ENCODE measurements at places on chromosomes 3 and 15.

DNA sequence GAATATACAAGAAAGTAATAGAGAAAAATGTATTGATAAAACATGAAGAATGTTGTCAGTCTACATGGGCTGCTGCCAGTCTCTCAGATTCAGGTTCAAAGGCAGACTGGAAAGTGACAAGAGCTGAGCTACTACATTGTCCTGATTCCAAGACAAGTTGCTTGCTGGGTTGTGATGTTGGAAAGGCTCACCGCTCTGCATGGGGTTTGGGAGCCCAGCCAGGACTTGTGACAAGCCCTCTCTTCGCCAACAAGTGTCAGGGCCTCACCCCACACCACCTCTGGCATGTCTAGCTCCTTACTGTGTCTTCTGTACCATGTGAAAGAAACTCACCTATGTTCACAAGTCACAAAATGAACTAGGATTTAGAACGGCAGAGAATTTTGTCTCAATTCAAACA lies 43.0 kb upstream of the SH3GL3 start:
- H3K27ac ChIP-seq, result no peak overlapping the region
- no peak overlapping the region for H3K4me3 ChIP-seq
- DNase-seq, result no peak
- peaks cover 2% of the 10 kb centered on the region for H3K27me3 ChIP-seq
- no peaks in the 10 kb centered on the region for H3K36me3 ChIP-seq
- no peaks in the 10 kb centered on the region for H3K4me1 ChIP-seq

DNA sequence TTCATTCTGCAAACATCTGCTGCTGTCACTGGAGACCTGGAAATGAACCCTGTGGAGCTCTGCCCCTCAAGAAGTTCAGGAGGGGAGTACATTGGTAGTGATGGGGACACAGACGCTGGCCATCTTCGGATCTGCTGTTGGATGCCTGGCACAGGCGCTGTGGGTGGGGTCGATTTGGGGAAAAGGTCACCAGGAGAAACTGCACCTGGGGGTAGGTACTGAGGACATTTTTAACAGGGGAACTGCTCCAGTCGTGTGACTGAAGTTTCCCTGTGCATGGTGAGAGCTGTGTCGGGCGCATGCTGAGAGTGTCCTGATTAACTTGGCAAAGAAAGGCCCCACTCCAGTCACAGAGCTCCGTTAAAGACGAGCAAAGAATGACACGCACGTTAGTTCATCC lies 3.4 kb downstream of the UROC1 start:
- H3K4me1 ChIP-seq, result no peaks in the 10 kb centered on the region
- no peak for DNase-seq
- H3K27me3 ChIP-seq, result no peaks in the 10 kb centered on the region
- no peaks in the 10 kb centered on the region for H3K36me3 ChIP-seq
- no peak overlapping the region for H3K27ac ChIP-seq
- H3K4me3 ChIP-seq, result no peak overlapping the region

DNA sequence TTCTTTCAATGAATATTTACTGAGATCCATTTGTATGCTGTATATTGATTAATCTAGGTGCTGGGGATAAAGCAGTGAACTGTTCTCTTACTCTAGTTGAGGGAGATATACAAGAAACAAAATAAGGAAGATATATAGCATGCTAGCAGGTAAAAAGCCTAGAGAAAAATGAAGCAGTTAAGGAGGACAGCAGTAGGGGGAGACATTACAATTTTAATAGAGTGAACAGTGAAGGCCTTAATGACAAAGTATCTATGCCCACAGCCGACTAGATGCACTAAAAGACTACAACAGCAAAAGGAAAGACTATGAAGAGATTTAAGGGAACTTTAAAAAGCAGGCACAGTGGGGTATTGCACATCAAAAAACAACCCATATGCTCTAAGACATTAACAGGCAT lies 81.4 kb downstream of the XRN1 start:
- no peaks in the 10 kb centered on the region for H3K4me1 ChIP-seq
- H3K36me3 ChIP-seq, result peaks cover 24% of the 10 kb centered on the region
- DNase-seq, result no peak
- H3K4me3 ChIP-seq, result no peak overlapping the region

GRCh38 chr3:78799681-78800080 lies 968.1 kb downstream of the ROBO1 start:
- H3K4me3 ChIP-seq, result no peak overlapping the region
- H3K4me1 ChIP-seq, result peaks cover 41% of the 10 kb centered on the region
- no peaks in the 10 kb centered on the region for H3K36me3 ChIP-seq

- no peak for DNase-seq
- peaks cover 2% of the 10 kb centered on the region for H3K27me3 ChIP-seq
- H3K4me1 ChIP-seq, result peaks cover 27% of the 10 kb centered on the region
- H3K4me3 ChIP-seq, result no peak overlapping the region
These were observed 19.0 kb downstream of the XYLB start for GRCh38 chr3:38365469-38366062.

GRCh38 chr15:67531379-67531914 lies 10.5 kb downstream of the C15orf61 start:
- DNase-seq, result no peak
- H3K27me3 ChIP-seq, result no peaks in the 10 kb centered on the region
- no peak overlapping the region for H3K4me3 ChIP-seq
- H3K27ac ChIP-seq, result no peak overlapping the region
- H3K4me1 ChIP-seq, result no peaks in the 10 kb centered on the region

DNA sequence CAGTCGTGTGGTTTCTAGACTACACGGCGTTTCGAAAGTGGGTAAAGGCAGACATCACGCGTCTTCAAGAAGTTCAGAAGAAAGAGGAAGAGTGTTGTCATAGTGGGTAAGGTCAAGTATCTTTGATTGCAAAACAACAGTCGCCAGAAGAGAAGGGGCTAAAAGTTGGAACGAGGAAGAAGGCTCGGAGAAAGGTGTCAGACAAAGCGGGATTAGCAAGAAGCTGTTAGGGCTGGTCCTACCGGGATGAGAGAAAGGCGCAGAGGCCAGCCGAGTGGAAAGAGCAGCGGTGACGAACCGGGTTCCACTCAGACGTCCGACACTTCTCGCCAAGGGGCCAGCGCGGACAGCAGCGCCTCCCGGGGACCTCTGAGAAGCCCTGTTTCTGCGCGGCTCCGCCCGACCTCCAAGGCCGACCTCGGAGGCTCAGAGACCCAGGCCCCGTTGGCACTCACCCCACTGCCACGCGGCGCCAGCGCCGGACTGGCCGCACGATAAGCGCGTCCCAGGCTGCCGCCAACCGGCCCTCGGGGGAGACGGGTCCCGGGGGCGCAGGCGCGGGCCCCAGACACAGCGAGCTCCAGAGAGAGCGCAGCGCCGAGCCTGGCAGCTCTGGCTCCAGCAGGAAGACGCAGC lies 436 bp downstream of the ADPGK start:
- peaks cover 1% of the 10 kb centered on the region for H3K27me3 ChIP-seq
- H3K27ac ChIP-seq, result peak overlapping the region; percentile 39
- H3K4me1 ChIP-seq, result peaks cover 16% of the 10 kb centered on the region
- peak overlapping the region; percentile 97 for H3K4me3 ChIP-seq
- DNase-seq, result no peak

- H3K4me3 ChIP-seq, result peak within 1 kb of the TSS; percentile 99
- H3K27ac ChIP-seq, result peak within 1 kb of the TSS; percentile 100
- peaks cover 19% of the 10 kb centered on the region for H3K36me3 ChIP-seq
- H3K27me3 ChIP-seq, result peaks cover 10% of the 10 kb centered on the region
- peak; percentile 88 for DNase-seq
These were observed at the start of gene RPL22L1 for GRCh38 chr3:170869645-170870593. TSS of gene RPL22L1 (minus strand) at chr3:170870195. CDS start at chr3:170870167, 28 bp downstream.

GRCh38 chr3:48478626-48479555 lies 25.1 kb downstream of the SHISA5 start:
- no peak overlapping the region for H3K27ac ChIP-seq
- no peak for DNase-seq
- H3K4me3 ChIP-seq, result peak overlapping the region; percentile 42
- peaks cover 4% of the 10 kb centered on the region for H3K27me3 ChIP-seq
- H3K36me3 ChIP-seq, result peaks cover 18% of the 10 kb centered on the region
- no peaks in the 10 kb centered on the region for H3K4me1 ChIP-seq

DNA sequence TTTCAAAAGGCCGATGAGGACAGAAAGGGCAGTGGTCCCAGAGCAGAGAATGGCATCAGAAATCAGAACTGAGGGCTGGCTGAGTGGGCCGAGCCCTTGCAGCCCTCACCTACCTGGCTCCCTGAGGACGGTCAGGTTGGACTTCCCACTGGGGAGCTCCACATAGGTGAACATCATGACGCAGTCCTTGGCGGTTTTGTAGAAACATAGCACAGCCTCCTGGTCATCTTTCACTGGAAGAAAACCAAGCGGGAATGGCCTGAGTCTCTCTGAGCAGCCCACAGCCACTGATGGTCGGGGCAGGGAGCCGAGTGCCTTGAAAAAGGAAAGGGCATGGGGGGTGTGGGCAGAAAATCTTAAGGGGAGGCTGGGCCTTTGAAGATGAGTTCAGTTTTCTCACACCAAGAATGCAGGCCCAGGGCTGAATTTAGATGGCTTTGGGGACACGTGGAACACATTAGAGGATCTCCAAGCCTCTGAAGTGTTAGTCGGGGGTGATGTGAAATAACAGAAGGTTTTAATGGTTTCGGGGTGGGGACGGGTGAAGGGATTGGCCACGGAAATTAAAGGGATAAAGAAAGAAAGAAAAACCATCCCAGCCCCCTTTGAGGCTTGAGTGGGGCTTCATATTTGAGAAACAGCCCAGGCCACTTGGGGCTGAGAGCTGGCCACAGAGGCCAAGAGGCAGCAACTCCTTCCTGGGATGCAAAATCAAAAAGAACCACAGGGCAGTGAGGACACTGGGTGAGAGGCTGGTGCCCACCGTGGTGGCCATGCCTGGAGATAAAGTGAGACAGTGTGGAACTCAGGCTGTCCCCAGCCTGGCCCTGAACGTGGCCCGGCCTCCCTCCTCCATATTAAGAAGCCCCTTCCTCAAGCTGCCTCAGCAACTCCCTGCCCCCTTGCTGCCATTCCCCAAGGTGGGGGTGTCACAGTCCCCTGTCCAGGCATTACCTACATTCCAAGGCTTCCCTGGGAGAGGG lies 36.2 kb downstream of the UMPS start:
- no peaks in the 10 kb centered on the region for H3K27me3 ChIP-seq
- H3K4me3 ChIP-seq, result peak overlapping the region; percentile 28
- peaks cover 7% of the 10 kb centered on the region for H3K4me1 ChIP-seq
- DNase-seq, result no peak

DNA sequence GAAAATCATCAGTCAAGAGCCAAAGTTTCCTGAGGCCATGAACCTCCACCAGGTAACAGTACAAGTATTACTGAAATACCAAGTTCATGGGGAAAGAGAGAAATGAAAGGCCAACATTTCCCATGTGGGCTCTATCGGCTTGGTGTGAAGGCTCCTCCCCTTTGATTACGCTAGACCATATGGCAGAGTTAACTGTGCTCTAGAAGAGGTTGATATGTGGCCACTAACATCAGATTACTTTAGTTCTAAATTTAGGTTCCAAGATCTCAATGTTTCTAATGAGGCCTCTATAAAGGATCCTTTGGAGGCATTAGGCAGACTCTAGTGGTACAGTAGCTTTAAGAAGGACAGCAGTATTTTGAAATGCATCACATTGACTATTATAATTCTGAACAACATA lies 127.1 kb downstream of the SEMA6D start:
- H3K4me1 ChIP-seq, result peaks cover 20% of the 10 kb centered on the region
- H3K27me3 ChIP-seq, result no peaks in the 10 kb centered on the region
- H3K4me3 ChIP-seq, result no peak overlapping the region
- H3K36me3 ChIP-seq, result no peaks in the 10 kb centered on the region

GRCh38 chr15:83304861-83305703 lies 20.6 kb upstream of the BNC1 start:
- H3K27ac ChIP-seq, result no peak overlapping the region
- no peaks in the 10 kb centered on the region for H3K36me3 ChIP-seq
- no peak for DNase-seq
- no peaks in the 10 kb centered on the region for H3K27me3 ChIP-seq
- H3K4me3 ChIP-seq, result no peak overlapping the region
